Foreskin melanocyte (primary cell): ENCODE measurements at places on chromosomes 1 and 21.

DNA sequence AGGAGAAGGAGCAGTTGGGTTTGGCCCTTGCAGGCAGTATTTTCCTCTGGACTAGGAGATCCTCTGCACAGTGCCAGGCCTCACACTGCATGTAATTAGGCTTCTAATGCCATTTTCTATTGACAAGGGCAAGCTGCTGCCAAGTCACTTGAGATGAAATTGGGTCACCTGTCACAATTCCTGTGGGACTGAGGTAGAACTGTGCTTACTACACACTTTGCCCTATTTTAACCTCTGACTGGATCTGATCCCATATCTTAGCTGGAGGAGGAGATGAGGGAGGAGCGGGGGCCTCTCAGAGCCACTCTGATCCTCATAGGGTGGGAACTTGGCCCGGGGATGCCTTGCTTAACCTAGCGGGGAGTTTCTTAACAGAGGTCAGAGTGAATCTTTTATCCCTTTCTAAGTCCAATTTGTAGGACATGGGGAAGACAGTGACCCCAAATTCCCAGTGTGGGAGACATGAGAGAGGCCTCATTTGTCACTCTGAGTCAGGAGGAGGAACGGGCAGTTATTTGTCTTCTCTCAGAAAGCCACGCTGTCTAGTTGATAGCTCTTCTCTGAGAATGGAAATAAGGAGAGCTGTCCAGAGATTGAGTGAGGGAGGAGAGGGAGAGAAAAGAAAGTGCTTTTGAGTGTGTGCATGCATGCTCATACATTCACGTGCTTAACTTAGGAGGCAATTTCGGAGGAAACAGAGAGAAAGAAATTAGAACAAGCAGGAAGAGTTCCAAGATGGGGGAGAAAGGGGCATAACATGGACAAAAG, 121.3 kb downstream of the CACNA1E start:
- DNase-seq: no peak

GRCh38 chr1:55347866-55348265, 132.7 kb upstream of the USP24 start:
- no peak for DNase-seq

GRCh38 chr1:179550746-179551682, 24.7 kb downstream of the NPHS2 start:
- peak; percentile 90 for DNase-seq

GRCh38 chr1:22651941-22652856, 837 bp upstream of the C1QB start:
- no peak for DNase-seq

- no peak for DNase-seq
These were observed 7.6 kb downstream of the TAGLN2 start for GRCh38 chr1:159917533-159918351.

DNA sequence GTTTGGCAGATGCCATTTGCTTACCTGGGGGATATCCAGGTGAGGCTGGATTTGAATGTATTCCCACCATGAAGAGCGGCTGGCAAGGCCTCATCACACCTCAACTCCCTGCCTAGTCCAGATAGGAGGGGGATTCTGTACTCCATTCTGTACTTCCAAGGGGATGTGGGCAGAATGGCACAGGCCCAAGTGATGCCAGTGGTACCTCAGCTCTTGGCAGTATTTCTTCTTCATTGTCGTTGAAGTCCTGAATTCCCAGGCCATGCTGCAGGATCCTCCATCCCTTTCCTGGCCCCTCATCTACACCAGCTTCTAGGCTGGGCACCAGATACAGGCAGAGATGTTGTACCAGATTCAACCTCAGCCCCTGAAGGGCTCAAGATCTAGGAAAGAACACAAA, 47.9 kb downstream of the KLHDC7A start:
- DNase-seq: no peak

- DNase-seq: no peak
These were observed 25.2 kb upstream of the AGO1 start for GRCh38 chr1:35857830-35858229.

DNA sequence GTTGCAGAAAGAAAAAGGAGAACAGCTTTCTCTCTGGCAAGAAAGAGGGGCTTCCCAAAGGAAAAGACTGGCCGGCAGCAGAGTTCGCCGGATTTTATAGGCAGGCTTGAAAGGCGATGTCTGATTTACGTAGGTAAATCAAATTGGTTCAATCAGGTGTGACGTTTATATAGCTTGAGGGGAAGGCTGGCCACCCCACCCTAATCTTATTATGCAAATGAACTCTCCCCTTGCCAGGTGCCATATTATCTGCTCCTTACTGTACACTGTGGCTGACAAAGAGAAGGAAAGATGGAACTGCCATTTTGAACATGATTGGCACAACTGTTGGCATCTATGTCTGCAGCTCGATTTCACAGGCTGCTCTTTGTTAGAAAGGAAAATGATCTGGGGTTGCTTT, 16.8 kb upstream of the INTS3 start:
- DNase-seq: no peak

DNA sequence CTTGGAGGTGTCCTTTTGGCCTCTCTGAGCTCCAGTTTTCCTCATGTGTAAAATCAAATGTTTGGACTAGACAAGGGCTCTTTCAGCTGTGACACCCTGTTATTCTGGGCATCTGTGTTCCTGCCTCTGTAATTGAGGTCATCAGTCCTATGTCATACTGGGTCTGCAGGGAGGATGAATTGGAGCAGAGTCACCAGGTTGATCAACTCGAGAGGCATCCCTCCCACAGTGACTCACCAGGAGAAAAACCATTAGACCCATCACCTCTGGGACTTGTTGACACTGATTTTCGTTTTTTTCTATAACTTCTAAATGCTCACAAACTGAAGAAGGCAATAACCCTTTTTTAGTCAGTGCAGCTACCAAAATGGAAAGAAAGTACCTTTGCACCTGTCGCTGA, 82.2 kb downstream of the ST6GALNAC5 start:
- DNase-seq: no peak

GRCh38 chr1:59657873-59658465, 156.8 kb upstream of the HOOK1 start:
- peak; percentile 88 for DNase-seq

DNA sequence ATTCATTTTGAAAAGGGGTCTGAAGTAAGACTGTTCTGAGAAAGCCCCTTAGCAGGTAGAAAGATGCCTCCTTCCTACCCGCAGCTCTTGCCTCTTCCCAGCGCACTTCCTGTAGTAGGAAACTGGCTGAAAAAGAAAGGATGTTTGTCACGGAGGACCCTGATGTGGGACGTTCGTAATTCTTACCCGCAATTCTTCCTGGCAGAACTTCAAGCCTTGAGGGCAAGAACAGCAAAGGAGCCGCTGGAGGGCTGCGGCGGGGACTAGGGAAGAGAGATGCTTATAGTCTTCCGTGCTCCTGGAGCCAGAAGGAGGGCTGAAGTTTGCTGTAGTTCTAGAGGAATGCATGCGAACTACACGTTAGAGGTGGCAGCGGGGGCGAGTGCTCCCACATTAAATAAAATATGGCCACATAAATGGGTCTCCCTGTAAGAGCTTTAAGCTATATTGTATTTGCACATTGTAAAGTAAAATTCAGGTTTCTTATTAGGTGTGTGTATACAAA, 6.3 kb downstream of the C1orf53 start:
- no peak for DNase-seq

- no peak for DNase-seq
These were observed 457.9 kb downstream of the BRINP3 start for GRCh38 chr1:190019717-190020116.

GRCh38 chr1:12678820-12679219, 34.9 kb downstream of the AADACL4 start:
- no peak for DNase-seq

DNA sequence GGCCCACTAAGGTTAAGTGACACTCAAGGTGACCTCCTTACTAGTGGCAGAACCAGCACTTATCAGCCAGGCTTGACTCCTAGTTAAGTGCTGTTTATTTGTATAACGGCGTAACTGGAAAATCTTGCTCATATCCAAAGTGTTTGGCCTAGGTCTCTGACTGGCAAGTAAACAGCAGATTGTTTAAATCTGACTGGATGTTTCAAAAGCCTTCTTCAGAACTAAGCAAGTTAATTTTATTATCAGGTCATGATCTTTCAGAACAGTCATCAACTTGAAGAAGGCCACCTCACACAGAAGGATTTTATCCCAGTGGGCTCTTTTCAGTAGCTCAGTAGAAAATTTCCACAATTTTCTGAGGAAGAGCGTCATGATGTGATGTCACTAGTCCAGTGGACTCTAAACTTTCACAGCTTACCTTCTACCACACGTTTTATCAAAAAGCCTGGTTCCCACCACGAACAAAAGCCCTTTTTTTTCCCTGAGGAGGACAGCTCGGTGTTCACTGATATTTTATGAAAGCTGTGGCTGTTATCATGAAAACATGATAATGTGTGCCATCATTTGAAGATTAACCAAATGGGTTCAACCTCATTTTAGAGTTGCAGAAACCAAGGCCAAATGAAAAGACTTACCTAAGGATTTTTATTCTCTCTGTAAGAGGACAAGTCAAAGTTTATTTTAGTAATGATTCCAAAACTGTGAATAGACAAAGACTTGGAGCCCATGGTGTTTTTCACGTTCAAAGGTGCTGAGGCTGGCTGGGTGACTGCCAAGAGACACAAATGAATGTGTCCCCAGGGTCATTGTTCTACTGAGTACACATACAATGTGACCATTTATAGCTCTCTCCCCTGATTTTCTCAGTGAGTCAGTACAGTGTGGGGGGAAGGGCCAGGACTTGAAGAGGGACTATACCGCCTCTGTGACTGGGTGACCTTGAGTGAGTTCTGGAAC, 9.1 kb downstream of the SGIP1 start:
- DNase-seq: no peak

GRCh38 chr21:32994305-32994704, 31.4 kb upstream of the OLIG2 start:
- no peak for DNase-seq

- no peak for DNase-seq
These were observed 29.1 kb downstream of the IGFN1 start for GRCh38 chr1:201219481-201220387.

GRCh38 chr1:33004613-33005012, 32.1 kb downstream of the AK2 start:
- DNase-seq: no peak

GRCh38 chr1:56644919-56645676, at the start of gene PRKAA2:
TSS of gene PRKAA2 (plus strand) at chr1:56645314. CDS start at chr1:56645388, 74 bp downstream.
- DNase-seq: no peak

DNA sequence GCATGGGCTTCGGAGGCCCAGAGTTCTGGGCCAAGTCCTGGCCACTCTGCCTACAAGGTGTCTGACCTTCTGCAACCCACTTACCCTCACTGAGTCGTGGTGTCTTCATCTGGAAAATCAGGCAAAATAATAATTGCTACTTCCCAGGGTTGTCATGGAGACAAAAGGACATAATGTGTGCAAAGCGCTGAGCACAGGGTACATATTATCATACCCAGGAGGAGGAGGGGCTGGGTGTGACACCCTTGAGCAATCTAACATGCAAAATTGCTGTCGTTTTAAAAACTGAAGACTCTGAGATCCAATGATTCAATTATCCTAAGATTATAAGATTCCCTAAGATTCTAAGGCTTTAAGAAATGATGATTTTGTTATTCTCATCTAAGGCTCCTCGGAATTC, 459.5 kb downstream of the PTPRU start:
- no peak for DNase-seq

DNA sequence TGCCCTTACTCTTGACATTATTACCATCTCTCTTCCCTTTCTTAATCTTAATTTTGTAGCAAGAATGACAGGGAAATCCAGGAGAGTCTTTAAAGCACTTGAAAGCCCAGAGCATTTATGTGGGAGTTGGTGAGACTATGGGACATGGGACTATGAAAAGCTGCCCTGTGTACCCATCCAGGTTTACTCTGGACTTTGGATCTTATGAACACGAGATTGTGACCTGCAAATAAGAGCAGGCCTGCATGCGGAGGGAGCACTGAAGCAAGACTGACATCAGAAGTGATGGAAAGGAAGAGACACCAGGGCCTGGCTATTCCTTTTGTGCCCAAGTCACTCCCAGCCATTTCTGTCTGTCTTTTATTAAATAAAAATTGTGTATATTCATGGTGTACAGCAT, 209.6 kb downstream of the NUF2 start:
- no peak for DNase-seq

DNA sequence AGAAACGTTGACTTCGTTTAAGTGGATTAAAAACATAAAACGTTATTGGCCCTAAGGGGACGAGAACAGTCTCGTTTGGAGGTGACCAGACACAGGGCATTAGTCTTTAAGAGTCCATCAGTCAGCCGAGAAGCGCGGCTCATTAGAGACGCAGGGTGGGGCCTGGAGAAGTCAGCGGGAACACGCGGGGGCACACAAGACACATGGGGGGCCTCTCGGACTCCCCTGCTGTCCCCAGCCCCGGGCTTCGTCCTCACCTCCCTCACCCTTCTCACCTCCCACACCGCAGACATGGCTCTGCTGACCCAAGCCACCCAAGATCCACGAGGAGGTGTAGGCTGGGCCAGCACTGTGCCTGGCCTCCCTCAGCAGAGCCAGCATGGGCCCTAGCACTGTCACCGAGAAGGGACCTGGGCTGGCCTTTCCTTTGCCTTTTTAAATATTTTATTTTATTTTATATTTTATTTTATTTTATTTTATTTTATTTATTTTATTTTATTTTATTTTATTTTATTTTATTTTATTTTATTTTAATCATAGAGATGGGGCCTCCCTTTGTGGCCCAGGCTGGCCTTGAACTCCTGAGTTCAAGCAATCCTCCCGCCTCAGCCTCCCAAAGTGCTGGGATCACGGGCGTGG, 48.9 kb downstream of the MORN1 start:
- no peak for DNase-seq

DNA sequence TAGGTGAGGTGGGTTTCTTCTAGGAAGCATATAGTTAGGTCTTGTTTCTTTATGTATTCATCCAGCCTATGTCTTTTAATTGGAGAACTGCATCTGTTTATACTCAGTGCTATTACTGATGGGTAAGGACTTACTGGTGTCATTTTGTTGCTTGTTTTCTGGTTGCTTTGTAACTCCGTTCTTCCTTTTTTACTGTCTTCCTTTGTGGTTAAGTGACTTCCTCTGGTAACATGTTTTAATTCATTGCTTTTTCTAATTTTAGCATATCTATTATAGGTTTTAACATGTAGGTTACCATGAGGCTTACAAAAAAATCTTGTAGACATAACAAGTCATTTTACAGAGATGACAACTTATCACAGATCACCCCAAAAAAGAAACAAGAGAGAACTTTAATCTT, 160.8 kb downstream of the VAV3 start:
- DNase-seq: no peak

GRCh38 chr21:21002153-21002552, 3.9 kb downstream of the NCAM2 start:
- peak; percentile 63 for DNase-seq

DNA sequence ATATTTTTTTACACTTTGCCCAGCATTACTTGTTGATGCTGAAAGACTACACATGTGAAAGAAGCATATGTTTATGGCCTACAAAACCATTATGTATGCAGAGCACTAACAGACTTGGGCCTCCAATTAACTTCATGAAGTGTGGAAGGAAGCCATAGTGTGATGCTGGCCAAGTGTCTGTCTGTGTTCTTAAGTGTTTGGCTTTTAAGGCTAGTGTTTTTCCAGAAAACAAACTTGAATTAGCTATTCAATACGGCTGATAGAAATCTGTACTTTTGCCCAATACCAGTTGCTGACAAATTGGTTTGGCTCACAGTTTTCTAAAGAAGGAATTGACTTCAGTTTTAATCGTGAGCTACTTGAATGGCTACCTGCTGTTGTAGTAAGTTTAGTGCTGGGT, 136.1 kb downstream of the ADGRL2 start:
- no peak for DNase-seq
